GM12892 (cell line): ENCODE measurements at places on chromosomes 2 and 18.

DNA sequence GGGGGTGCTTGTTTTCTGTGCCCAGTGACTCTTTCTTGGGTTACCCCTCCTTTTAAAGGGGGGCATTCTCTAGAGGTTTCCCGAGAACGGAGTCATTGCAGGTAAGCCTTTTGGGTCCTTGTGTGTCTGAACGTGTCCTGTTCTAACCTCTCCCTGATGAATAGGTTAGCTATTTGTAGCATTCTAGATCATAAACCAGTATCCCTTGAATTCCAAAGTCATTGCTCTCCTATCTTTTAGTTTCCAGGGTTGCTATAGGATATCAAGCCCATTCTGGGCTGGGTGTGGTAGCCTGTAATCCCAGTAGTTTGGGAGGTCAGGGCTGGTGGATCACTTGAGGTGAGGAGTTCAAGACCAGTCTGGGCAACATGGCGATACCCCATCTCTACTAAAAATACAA lies 65.9 kb upstream of the YWHAQ start:
- DNase-seq = no peak

GRCh38 chr2:197464175-197464574 lies 10.8 kb downstream of the COQ10B start:
- DNase-seq = no peak

GRCh38 chr18:31643003-31643402 lies 41.4 kb downstream of the B4GALT6 start:
- no peak for DNase-seq

GRCh38 chr2:66239655-66240054 lies 195.3 kb upstream of the MEIS1 start:
- no peak for DNase-seq

DNA sequence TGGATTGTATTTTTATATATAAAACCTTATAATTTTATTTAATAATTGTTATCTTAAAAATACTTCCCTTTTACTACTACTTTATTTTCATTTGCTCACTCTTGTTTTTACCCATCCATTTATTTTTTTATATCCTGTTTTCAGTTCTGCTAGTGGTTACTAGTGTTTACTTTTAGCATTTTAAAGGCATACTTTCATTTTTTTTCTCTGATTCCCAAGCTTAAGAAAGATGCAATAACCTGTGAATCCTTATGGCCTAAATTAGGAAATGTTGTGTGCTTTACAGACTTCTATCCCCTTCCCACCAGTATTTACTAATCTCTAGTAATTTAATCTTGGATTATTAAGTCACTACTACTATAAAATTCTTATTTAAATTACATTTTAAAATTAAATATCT lies 140.0 kb downstream of the SMAD7 start:
- DNase-seq = no peak

GRCh38 chr2:237122214-237122666 lies 36.6 kb downstream of the COPS8 start:
- peak; percentile 27 for DNase-seq

- DNase-seq = no peak
These were observed 9.6 kb upstream of the RAB31 start for GRCh38 chr18:9698497-9698896.

DNA sequence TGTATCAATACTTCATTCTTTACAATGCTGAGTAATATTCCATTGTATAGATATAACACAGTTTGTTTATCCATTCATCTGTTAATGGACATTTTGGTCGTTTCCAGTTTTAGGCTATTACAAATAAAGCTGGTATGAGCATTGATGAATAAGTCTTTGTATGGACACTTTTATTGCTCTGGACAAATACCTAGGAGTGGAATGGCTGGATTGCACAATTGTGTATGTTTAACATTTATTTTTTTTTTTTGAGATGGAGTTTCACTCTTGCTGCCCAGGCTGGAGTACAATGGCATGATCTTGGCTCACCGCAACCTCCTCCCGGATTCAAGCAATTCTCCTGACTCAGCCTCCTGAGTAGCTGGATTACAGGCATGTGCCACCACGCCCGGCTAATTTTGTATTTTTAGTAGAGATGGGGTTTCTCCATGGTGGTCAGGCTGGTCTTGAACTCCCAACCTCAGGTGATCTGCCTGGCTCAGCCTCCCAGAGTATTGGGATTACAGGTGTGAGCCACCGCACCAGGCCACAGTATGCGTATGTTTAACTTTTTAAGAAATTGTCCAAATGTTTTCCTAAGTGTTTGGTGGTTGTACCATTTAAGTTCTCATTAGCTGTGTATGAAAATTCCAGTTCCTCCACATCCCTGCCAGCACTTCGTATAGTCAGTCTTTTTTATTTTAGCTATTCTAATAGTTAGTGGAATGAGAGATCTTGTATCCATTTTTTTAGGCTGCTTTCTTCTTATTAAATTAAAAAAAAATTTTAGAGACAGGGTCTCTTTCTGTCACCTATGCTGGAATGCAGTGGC lies 194.9 kb upstream of the HAAO start:
- DNase-seq = no peak

DNA sequence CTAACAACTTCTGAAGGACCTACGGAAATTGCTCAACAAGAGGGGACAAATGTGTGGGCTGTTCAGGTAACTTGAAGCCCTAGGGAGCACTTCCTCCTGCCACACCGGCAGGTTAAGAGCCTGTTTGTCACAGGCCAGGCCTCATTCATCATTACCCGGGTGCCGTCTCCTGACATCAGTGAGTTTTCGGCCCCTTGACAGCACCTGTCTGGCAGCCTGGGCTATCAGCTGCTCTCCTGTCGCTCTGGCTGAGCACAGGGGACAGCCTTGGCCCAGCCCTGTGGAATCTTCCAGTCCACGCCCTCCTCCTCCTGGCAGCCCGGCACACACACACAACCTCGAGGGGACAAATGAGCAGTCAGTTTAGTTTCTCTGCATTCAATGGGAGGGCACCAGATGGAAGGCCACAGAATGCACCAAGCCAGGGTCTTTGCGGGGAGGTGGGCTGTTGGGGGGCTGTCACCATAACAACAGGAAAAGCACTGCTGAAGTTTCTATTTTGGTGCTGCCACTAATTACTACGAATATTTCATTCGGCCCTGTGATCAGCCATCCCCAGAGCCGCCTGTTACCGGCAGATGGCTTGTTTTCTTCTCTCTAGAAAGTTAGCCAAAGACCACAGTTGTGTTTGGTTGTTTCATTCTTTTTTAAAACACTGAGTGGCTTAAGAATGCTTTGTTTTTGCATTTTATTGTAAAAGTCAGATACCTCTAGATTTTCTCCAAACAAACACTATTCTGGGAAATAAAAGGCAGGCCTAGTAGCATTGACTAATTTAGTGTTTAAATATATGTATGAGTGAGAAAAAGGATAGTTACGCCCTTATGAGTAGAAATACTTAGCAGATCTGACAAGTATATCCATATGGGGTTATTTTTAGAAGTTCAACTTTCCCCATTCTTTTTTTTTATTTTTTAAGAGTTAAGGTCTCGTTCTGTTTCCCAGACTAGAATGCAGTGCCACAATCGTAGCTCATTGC lies 189.9 kb upstream of the NDUFV2 start:
- peak; percentile 22 for DNase-seq

GRCh38 chr2:185208261-185208660 lies 530.3 kb upstream of the FSIP2 start:
- DNase-seq = no peak
